Activated naive CD4-positive, alpha-beta T cell treated with Interleukin-2 at 50 U/mL for 16 hours (primary cell): ENCODE measurements at places on chromosomes 11 and 22.

- no peak for DNase-seq
Measured at GRCh38 chr11:11668781-11669180, 47.0 kb upstream of the GALNT18 start.

- DNase-seq: no peak
Measured at GRCh38 chr11:130997278-130997677, 81.0 kb upstream of the SNX19 start.

- DNase-seq: no peak
Measured at GRCh38 chr11:22671751-22672150, 5.3 kb downstream of the GAS2 start.

DNA sequence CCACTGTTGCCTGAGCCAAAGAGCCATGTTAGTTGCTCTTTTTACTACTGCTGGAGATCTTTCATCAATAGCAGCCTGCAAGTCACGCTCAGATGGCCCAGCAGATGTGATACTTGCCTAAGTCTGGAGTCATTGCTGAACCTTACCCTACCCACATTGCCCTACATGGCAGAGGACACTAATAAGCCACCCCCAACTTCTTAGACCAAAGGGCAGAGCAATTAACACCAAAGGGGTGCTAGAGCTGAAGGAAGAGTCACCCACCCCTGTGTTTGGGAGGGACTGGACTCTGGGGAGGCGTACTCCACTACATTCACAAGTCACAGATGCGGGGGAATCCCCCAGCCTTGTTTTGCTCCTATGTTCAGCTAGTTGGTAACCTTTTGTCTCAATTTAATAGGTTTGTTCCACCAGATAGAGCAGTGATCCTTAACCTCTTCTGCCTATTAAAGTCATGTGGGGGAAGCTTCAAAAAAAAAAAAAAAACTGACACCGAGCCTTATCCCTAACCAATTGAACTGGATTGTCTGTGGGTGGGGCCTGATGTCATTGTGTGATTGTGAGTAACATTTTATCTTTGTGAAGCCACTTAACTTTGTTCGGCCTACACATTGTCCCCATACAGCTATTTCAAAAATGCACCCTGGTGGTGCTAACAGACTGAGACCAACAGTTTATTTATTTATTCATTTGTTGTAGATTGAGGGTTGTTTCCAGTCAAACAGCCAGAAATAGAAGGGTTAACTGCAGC, 13.1 kb downstream of the ADM start:
- no peak for DNase-seq

DNA sequence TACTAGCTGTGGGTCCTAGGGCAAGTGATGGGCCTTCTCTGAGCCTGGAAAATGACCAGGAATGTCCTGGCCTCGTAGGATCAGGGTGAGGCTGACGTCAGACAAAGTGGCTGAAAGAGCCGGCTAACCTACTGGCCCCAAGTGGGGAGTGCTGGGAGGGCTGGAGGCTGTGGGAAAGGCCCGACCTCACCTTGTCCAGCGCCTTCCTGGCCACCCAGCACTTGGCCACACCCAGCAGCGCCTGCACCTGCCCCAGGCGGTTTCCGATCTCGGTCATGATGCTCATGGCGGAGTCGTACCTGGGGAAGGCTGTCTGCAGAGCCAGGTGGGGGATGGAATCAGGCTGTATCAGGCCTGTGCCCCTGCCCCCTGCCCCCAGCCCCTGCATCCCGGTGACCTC, 7.5 kb downstream of the RAPSN start:
- DNase-seq: no peak

DNA sequence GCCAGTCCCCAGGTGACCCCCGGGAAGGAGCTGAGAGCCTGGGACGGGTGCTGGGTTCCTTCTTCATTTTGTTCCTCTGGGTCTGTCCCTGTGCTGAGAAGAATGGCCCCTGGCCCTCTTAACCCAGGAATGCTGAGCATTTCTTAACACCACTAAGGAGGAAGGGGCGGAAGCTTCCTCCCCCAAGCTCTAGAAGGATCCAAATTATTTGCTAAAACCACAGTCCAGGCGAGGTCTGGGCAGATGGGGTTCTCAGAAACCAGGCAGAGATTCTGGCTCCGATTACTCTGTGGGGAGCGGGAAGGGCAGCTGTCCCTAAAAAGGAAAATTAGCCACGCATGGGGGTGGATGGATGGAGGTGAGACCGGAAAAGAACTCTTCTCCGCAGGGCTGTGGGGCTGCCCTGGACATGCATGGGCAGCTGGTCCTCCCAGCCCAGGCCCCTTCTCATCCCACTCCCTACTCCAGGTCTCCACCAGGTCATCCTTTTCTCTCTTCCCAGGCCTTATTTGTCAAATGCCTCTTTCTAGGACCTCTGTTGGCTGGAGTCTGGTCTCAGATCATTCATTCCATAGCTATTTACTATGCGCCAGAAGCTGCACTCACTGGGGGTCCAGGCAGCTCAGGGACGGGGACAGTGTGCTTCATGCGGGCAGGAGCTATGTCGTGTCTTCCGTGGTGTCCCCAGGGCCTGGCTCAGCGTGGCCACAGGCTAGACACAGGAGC, 45.0 kb upstream of the MYH9 start:
- no peak for DNase-seq

DNA sequence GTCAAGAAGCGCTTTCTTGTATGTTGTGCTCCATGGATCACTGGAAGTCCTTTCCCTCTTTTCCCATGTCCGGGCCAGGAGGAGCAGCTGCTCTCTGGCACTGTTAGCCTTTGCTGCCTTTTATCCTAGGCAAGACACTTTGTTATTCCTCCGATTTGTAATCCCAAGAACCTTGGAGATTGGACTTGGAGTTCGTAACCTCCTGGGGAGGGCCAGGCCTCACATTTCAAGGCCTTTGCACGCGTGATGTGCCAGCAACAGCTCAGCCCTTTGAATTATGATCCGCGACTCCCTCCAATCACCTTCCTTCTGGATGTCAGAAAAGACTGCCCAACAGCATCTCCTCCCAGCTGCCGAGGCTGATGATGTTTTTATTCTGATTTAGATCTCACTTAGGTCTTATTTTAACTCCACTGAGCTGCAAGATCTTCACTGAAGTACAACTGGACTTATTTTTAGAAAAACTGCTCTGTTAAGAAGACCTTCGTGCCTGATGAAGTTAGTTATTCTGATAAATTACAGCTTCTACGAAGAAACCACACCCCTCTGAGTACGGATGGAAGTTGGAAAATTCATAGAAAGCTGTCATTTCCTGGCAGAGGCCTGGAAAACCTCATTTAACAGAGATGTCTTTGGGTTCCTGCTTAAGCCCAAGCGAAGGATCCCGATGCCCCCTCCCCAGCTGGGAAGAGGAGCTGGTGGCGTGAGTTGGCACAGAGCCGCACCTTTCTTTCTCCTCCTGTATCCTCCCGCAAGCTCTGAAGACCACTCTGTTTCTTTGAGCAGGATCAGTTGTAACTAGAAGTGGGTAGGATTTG, 62.4 kb downstream of the PARVB start:
- DNase-seq: no peak

DNA sequence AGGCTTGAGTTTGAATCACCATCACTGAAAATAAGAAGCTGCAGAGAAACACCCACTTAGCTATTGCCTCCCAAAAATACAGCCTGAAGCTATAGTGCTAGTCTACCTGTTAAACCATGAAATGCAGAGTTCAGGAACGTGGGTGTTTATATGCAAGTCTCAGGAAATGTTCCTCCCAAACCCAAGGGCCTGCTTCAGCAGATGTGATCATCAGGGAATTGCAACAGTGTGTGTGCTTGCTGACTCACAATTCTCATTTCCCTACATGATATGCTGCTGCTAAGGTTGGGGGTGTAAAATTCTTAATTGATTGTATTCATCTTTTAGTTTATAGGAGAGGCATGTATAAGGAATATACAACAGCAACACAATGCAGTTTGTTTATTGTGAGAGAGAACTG, 49.6 kb downstream of the NUP98 start:
- DNase-seq: no peak

- no peak for DNase-seq
Measured at GRCh38 chr11:93002380-93002779, 32.9 kb downstream of the MTNR1B start.

- DNase-seq: no peak
Measured at GRCh38 chr11:1742371-1742770, 8.0 kb downstream of the IFITM10 start.

- no peak for DNase-seq
Measured at GRCh38 chr11:111331711-111332479, 33.5 kb downstream of the POU2AF3 start.

- DNase-seq: no peak
Measured at GRCh38 chr11:47248304-47248663, 330 bp downstream of the ACP2 start.

DNA sequence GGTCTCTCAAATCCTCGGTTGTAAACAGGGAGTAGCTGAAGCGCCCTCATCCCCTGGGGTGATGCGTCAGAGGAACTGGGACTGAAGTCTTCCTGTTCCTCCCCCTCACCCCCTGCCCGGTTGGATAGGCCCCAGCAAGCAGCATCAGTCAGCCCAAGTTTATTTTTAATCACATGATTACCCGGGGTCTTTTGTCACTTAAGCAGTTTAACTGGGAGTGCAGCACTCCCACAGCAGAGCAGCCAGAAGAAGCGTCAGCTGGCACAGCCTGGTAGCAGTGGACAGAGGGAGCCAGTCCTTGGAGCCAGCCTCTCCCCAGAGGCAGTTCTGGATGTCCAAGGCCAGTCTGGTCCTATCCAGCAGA, 342.1 kb downstream of the CTTN start:
- DNase-seq: no peak
